ENCODE measurements at places on chromosomes 6 and 20. TPM values are rescaled to one million over a fixed set of nuclear protein-coding genes. Genes with fewer than 3 reads are reported as not detected.

C2 gene
- 2.8 TPM for total RNA-seq

CCND3 gene
- 13.8 TPM for total RNA-seq

METTL24 gene
- 0.44 TPM for total RNA-seq

CENPQ gene
- 3.5 TPM for total RNA-seq

FILIP1 gene
- total RNA-seq = 0.29 TPM

SLC17A1 gene
- total RNA-seq = not detected

SIRPG gene
- total RNA-seq = not detected

ANGPT4 gene
- not detected for total RNA-seq

TCF15 gene
- not detected for total RNA-seq

BHLHE23 gene
- not detected for total RNA-seq

PTK6 gene
- not detected for total RNA-seq

PAX1 gene
- not detected for total RNA-seq

TPD52L1 gene
- 10.8 TPM for total RNA-seq

OR12D3 gene
- not detected for total RNA-seq

SLC17A2 gene
- not detected for total RNA-seq

FOXF2 gene
- total RNA-seq = 55.7 TPM

FAXC gene
- total RNA-seq = 0.66 TPM

BPIFB1 gene
- total RNA-seq = not detected

SMIM29 gene
- total RNA-seq = 39.7 TPM

MATN4 gene
- 0.33 TPM for total RNA-seq

MLIP gene
- not detected for total RNA-seq

TSPO2 gene
- total RNA-seq = not detected

All from smooth muscle cell of trachea (primary cell).